ENCODE measurements at places on chromosomes 5 and 9.

DNA sequence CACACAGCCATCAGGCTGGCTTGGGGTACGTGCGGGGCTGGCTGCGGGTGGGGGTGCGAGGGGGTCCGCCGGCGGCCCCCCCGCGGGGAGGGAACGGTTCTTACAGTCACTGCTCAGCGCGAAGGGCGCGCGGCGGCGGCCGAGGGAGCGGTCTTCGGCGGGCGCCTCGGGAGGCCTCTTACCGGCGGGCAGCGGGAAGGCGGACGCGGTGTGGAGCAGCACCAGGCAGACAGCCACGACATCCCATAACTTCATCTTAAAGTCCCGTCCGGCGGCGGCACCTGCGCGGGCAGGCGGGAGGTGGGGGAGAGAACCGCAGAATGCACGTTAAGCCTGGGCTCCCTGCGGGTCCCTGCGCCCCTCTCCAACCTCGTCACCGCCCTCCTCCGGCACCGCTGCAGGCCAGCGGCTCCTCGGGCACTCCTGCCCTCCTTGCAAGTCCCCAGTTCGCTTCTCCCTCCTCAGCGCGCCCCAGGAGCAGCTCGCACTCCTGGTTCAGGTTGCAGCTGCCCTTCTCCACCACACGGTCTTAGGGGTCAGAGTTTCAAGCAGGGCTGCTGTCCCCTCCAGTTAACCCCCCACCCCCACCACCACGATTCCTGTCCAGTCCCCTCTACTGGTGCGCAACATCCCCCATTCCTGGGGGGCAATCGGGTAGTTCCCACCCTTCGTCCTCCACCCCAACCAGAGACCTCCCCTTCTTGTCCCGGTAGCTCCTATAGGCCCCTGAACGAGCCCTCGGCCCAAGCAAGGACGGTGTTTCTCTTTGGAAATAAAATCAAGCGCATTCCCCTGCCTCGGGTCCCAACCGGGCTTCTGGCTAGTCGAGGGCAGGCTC, 5.1 kb downstream of the GDNF start:
- peak; percentile 66 for DNase-seq

DNA sequence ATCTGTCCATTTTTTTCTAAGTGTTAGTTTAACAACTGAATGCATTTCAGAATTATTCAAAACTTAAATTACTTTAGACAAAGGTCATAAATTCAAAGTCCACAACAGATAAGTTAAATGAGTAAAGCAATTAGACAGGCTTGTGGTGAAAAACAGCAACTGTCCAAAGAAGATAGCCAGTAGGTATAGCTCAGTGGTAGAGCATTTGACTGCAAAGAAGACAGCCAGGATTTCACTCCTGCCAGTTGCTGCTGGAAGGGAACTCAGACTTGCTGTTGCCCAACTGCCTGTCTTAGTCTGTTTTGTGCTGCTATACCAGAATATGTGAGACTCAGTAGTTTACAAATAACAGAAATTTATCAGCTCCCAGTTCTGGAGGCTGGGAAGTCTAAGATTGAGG, 10.0 kb downstream of the FANCC start:
- DNase-seq, result no peak

DNA sequence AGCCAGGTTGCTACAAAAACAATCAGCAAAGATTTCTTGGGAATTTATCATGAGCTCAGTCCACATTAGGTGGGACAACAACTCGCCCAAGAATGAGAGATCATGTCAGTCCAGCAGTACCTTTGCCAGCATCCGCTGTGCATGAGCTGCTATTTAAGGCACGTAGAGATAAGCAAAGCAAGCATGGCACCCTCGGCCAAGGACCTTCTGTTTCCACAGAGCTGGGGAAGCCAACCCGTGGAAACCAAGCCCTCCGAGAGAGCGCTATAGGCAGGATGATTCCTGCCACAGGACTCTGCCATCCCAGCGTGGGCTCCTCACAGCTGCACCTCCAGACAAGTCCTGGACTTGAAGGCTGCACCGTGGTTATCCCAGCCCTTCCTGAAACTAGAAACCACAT, 189.5 kb upstream of the PPP1R26 start:
- DNase-seq, result no peak

GRCh38 chr5:177410575-177410974, 1.2 kb upstream of the F12 start:
- no peak for DNase-seq

GRCh38 chr5:23437011-23437410, 70.4 kb upstream of the PRDM9 start:
- DNase-seq, result no peak

DNA sequence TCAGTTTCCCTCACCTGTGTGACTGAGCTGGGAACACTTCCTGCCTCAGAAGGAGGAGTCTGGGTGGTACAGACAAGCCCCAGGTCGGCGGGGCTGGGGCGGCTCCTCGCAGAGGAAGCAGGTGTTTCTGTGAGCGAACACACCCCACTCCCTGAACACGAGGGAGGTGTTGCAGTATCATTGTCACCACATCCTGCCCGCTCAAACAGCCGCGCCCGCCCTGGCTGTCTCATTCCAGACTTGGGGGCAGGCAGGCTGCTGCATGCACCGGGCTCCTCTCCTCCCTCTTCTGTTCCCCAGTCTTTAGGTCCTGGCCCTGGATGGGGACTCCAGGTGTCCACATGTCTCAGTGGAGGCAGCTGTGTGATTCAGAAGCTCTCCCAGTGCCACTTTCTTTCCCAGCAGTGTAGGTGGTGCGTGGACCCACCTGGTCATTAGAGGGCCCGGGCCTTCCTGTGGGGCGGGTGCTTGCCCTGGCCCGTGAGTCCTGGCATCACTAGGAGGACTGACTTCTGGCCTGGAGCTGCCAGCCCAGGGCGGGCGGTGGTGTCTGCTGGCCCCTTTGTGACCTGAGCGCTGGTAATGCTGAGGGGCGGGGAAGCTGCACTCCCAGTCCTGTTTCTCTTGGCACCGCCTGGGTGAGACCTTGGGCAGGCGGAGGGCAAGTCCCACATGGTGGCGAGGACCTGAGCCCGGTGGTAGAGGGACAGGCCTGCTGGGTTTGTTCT, 18.3 kb upstream of the PHYHD1 start:
- DNase-seq, result no peak

- no peak for DNase-seq
Measured at GRCh38 chr9:20209391-20210340, 412.6 kb downstream of the MLLT3 start.

DNA sequence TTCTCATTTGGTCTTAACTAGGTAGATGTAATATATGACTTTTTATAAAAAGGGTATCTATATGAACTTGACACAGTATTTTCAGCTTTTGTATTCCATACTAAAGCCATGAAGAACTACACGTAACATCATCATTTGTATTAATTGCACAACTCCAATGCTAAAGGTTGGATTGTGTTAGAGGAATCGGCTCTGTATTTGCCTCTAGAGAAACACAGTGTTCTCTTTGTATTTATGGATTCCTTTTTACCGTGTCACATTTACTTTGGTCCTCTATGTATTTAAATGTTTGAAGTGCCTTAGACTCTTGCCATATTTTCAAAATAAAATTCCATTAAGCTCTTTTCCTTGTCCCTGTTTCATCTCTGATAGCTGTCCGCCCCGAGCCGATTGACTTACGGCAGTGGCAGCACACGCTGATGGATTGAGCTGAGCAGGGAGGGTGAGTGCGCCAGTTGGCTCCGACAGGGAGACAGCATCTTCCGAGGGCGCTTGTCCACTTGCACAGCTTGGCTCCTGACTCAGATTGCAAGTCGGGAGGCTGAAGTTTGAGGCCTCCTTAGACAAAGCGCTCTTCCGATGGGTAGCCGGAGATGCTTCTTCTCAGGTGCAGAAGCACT, 95.6 kb upstream of the DMRT1 start:
- no peak for DNase-seq

GRCh38 chr9:121055642-121056143, 5.6 kb upstream of the C5 start:
- no peak for DNase-seq

DNA sequence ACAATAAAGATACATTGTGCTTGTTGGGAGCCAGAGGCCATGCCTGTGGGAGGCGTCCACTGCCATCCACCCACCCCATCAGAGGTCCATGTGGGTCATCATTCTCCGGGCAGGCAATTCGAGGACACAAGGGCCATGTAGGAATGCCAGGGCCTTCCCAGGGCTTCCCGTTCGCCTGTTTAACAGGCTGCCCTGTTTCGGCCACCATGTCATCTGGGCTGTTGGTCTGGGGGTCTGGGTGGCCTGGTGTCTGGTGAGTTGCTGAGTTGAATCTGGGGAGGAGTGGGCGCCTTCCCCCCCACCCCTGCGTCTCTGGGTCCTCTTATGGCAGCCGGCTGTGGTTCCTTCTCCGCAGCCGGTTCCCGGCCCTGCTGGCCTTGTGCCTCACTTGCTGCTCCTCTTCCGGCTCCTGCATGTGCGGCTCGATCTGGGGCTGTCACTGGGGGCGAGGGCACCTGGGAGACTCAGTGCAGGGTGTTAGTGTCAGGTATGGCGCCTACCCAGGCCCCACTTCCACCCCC, 117.4 kb downstream of the WNK2 start:
- DNase-seq, result no peak

DNA sequence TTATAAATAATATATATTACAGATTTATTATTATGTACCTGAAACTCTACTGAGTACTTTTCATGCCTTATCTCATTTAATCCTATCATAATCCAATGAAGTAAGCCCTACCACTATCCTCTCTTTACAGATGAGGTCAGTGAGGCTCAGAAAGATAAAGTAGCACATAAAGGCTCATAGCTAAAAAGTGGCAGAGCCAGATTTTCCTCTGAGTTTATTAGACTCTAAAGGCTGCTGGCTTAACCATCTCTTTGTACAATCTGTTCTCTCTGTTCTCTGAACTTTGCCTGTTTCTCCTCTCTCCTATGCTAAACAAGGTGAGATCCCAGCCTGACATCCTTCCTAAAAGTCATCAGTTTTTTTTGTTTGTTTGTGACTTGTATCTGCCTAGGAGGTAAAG, 311.2 kb downstream of the KCTD16 start:
- no peak for DNase-seq

- DNase-seq, result peak; percentile 96
Measured at GRCh38 chr9:137240318-137240840, 708 bp upstream of the TUBB4B start.

- DNase-seq, result no peak
Measured at GRCh38 chr5:63029891-63030290, 451.3 kb downstream of the LRRC70 start.

DNA sequence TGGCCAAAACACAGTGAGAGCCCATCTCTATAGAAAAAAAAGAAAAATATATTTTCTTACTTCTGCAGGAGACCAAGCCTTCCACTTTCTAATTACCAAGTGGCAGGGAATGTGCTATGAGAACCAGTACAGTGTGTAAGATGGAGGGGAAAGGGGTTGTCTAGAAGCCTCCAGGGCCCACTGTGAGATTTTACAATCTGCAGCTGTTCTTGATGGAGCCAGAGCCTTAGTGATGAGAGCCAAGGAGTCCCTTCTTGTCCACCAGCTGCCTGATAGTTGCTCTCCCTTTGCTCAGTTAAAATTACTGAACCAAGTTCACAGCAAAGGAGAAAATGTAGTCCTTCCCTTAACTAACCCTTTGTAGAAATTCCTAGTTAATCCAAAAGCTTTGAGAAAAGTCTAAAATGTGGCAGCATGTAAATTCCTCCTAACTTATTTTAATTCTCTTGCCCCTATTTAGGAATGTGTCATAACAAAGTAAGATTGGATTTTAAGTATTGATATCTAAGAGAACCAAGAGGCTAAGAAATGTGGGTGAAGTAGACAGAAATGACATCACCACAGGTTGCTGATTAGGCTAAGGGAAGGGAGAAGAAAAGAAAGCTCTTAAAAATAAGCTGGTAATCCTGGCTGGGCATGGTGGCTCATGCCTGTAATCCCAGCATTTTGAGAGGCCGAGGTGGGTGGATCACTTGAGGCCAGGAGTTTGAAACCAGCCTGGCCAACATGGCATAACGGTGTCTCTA, 19.3 kb downstream of the SRP19 start:
- DNase-seq, result no peak

DNA sequence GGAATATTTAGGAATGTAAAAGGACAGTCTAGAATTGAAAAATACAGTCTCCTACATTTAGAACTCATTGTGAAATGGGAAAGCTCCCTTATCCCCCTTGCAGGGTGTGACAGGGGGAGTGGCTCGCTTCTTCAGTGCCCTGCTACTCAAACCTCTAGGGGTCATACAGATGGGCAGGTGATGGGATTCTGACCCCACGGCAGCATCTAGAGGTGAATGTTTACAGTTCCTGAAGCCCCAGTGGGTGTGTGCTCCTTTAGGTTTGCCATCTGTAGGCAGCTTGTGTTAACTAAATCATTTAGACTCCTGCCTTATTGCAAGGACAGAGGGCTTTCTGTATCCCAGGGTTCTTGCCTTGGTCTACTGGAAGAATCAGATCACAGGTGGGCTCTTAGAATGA, 271.0 kb upstream of the MPDZ start:
- DNase-seq, result no peak

- DNase-seq, result no peak
Measured at GRCh38 chr5:54302267-54302687, 8.1 kb downstream of the ARL15 start.

DNA sequence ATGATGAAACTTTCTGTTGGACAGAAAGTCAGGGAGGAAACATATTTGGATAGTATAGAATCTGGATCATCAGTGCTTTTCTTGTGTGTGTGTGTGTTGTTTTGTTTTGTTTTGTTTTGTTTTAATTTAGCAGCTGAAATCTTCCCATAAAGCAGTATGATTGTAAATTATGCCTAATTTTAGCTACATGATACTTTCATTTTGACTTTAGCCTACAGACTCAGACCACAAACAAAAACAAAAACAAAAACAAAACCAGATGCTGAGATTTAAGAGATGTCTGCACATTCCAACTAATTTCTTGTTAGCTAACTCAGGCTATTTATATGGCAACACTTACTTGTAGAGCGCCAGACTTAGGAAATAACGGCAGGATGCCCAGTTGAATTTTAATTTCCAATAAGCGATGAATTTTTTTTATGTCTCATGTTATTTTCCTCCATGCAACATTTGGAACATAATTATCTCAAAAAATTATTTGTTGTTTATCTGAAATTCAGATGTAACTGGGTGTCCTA, 119.5 kb upstream of the TRPC7 start:
- no peak for DNase-seq

DNA sequence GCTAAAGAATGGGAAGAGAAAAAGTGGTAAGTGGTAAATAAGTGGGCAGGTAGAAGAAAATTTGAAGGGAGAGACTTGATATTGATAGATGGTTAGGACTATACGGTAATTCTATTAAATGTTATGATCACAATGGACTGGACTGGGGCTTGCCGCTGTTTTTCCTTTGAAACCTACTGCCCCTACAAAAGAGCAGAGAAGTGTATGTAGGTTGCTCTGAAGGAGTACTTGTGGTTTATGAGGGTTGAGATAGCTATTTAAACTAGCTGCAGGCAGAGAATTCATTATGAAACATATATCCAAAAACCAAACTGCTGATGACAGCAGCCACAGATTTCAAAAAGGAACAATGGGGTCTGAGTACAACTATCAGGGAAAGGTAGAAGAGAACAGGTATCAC, 16.8 kb upstream of the HK3 start:
- DNase-seq, result no peak

GRCh38 chr5:136028090-136028489, 698 bp upstream of the TGFBI start:
- DNase-seq, result no peak

- no peak for DNase-seq
Measured at GRCh38 chr5:78540335-78541085, 108.1 kb downstream of the LHFPL2 start.
